ENCODE measurements at places on chromosomes 13 and 19.

DNA sequence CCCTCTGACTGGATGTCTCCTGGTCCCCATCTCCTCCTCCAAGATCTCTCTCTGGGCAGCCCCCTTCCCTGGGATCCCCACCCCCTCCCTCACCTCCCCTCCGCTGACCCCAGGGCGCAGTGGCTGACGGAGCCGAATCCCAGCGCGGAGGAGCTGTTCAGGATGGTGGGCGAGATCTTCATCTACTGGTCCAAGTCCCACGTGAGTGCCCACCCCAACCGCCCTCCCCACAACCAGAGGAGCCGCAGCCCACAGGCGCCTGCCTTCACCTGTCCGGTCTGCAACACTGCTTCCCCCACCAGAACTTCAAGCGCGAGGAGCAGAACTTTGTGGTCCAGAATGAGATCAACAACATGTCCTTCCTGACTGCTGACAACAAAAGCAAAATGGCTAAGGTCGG, 89.4 kb downstream of the RYR1 start:
- no peak for DNase-seq

DNA sequence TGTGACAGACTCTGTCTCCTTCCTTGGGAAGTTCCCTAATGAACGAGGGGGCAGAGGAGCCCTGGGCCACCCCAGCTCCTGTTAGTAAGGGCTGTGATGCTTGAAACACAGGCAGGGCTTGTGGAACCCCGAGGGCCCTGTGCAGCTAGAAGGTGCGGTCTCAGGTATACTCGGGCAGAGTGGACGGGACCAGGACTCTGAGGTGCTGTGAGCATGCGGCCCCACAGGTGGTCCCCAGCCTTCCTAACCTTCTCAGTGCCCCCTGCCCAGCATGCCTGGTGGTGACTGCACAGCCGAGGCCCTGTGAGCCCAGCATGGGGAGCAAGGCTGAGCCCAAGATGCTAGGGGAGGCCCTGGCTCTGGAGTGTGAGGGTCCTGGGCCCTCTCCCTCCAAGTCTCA, 4.0 kb upstream of the SIGLEC8 start:
- DNase-seq, result no peak

GRCh38 chr19:50024719-50025021, 502 bp downstream of the VRK3 start:
- DNase-seq, result no peak

- peak; percentile 92 for DNase-seq
Observed at GRCh38 chr19:18279516-18280246, 1.7 kb downstream of the JUND start.

GRCh38 chr19:13212759-13213330, 62.6 kb downstream of the IER2 start:
- no peak for DNase-seq

DNA sequence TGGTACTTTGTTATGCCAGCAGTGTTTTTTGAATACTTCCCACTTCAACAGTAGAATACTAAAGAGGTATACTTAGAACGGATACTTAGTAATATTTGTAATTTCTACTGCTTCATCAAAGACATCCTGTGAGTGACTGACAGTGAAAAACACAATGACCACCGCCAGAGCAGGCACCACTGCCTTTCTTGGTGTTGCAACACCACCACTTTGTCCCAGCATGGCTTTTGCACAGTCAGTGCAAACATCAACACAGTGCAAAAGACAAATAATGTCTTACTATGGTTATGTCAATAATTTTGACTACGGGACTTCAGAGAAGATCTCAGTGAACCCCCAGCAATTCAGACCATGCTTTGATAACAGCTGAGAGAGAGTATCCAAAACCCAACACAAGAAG, 220.5 kb downstream of the RBM26 start:
- DNase-seq, result no peak

DNA sequence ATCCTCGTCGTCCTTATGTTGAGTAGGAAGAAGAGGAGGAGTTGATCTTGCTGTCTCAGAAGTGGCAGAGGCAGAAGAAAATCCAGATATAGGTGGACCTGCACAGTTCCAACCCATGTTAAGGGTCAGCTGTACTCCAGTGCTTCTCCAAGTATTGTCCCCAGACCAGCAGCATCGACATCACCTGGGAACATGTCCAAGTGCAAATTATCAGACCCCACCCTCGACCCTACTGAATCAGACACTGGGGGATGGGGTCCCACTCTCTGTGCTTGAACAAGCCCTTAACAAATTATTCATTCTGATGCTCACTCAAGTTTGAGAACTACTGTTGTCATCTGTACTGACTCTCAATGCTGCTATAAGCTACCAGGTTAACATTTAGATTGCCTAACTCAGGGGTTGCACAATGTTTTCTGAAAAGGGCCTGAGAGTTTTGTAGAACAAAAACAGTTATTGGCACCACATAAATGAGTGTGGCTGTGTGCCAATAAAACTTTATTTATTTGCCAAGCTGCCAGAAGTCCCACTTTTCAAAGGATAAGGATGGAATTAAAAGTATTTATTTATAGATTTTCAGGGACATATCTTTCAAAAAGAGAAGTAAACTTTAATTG, 226.7 kb upstream of the IPO5 start:
- DNase-seq, result no peak

GRCh38 chr13:37065890-37066526, 6.5 kb upstream of the SUPT20H start:
- no peak for DNase-seq

- no peak for DNase-seq
Observed at GRCh38 chr13:105721016-105721415, 814.4 kb downstream of the EFNB2 start.

DNA sequence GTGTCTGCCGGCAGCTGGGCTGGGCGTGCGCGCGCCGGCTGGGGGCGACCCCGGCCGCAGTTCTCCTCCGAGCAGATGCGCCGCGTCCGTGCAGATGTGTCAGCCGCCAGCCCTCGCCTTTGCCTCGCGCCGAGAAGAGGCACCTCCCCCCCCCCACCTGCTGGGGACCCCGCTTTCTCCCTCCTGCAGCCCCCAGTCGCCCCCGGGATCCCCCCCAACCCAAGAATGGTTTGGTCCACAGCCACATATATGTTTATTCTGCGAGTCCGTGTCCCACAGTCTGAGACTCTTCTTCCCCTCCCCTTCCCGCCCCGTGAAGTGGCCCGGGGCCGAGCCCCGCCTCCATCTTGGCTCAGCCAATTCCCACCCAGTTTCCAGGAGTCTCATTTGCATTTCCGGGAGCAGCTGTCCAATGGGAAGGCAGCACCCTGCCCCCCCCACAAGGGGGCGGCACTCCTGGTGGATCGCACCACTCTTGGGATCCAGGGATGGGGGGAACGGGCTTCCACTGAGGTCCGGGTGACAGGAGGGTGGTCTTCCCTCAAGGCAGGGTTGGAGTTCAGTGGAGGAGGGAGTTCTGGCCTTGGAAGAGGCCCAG, 8.6 kb downstream of the ISOC2 start:
- DNase-seq, result peak; percentile 96

GRCh38 chr13:19150712-19151228, 30.9 kb downstream of the TUBA3C start:
- DNase-seq, result no peak

GRCh38 chr13:49093376-49093775, 117.7 kb downstream of the FNDC3A start:
- DNase-seq, result no peak

- DNase-seq, result peak; percentile 22
Observed at GRCh38 chr19:44111910-44112463, 1.2 kb upstream of the ZNF225 start.

- peak; percentile 12 for DNase-seq
Observed at GRCh38 chr19:13920940-13921747, 15.1 kb downstream of the CC2D1A start.

DNA sequence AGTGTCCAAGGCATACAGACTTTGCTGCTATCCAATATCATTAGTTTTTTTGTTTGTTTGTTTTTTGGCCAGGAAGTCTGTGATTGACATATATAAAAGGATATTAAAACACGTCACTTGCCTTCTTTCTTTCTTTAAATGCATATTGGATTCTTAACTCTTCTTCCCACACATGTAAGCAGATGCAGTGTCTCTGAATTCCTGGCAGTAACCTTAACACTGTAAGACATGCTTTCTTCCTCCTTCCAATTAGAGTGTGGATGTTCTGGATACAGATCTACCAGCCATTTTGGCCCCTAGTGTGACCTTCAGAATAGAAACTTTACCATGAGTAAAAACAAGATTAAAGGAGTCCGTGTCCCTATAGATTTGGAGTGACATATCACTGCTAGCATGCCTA, 967.4 kb upstream of the PRR20A start:
- no peak for DNase-seq

GRCh38 chr13:42039946-42040729, 8.3 kb upstream of the DGKH start:
- DNase-seq, result peak; percentile 15

DNA sequence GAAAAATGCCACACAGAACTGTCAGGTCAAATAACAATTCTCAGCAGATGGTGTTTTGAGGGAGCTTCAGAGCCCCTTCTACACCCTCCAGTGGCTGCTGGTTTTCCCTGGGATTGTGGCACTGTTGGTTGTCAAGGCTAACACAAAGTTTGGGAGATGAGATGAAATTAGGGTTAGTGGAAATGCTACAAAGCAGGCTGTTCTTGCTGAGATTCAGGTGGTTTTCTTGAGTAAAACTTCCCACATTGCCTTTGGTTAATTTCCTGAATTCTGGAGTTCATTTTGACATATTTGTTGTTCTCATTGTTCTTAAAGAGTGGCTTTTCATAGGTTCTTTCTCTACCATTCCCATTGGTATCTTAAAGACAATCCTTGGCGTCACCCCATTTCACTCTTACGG, 22.1 kb downstream of the MED4 start:
- DNase-seq, result no peak

GRCh38 chr19:43464134-43464775, 1.2 kb downstream of the LYPD3 start:
- DNase-seq, result no peak

DNA sequence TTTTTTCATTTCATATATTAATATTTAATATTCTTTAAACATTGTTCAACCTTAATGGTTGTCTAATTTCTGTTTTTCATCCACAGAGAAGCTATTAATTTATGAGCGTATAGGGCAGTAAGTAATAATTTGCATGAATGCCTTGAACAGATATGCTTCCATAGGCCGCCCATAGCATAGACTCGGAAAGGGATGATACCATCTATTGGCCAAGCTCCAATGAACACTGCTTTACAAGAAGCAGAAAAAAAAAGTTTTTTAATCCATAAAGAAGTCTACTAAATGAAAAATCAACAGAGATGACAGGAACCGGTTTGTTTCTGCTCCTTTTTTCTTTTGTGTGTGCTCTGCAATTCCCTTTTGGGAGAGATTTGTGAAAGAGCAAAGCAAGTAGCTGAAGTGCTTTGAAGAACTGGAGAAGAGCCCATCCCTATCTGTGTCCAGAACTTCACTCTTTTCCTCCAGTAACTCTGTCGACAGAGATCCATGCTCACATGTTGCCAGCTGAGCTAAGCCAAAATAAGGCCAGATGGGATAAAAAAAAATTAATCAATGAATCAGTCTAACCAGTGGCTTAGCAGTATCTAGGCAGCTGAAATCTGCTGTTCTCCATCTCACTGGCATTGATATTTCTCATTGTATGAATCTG, 215.9 kb upstream of the SOX21 start:
- no peak for DNase-seq

DNA sequence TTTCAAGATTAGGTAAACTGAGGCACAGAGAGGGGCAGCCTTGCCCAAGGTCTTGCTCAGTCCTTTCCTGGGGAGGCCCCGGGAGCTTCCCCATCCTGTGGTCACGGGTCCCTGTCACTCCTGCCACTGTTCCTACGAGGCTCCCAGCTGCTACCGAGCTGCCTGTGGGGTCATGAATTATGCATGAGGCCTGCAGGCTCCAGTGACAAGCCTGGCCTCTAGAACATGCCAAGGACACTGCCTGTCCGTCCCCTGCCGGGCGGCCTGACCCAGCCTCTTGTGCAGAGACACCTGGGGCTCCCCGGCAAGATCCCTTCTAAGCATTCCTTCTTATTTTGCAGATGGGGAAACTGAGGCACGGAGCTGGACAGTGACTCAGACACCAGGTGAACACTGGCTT, 2.7 kb downstream of the FCHO1 start:
- DNase-seq, result no peak

DNA sequence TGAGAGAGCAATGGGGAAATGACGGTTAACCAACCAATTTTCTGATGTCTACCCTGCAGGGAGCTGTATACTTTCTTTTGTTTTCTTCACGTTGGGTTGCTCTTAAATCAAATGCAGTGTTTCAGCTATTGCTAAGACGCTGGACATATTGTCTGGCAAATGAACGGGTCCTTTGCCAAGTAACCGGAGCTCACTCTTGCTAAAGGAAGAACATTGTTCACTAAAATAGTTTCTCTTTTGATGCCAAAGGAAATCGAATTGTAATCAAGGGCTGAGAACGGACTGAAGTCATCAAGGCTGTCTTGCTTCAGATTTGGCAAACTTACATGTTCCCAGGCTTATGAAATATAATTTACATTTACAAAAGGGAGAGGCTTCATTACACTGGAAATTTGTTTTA, 142.3 kb upstream of the ARGLU1 start:
- peak; percentile 2 for DNase-seq

DNA sequence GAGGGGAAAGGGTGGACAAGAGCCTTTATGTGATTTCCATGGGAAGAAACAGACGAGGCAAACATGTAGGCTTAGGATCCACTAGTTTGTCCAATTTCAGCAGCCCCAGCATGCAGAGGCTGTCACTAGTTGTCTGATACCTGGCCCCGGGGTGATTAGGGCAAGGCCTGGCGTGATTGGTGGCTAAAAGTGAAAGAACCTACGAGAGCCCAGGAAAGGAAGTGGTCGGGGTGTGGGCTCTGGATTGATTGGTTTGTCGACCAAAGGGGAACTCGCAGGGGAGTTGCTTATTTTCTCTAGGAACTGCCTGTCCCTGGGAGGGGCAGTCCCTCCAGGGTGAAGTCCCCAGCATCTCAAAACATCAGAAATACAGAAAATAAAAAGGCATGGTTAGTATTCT, 64.2 kb upstream of the UQCRFS1 start:
- DNase-seq, result no peak

DNA sequence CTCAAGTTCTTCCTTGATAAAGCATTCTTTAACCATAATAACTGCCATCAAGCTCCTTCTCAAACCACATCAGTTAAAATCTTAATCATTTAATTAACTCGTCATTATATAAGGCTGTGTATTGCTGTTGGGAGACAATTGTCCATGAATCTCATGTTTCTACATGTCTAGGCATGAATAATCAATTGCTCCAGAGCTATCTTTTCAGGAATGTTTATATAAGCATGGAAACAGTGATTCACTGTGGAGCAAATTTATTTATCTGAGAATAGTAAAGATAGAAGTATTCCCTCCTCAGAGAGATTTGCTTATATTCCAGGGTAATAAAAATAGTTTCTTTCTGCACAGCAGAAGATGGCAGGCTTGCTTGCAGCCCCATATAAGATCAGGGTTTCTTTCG, 71.1 kb downstream of the CBY2 start:
- DNase-seq, result no peak

GRCh38 chr13:29020314-29020713, 200.2 kb downstream of the MTUS2 start:
- DNase-seq, result no peak

GRCh38 chr19:9065457-9066014, 21.3 kb upstream of the OR1M1 start:
- no peak for DNase-seq

DNA sequence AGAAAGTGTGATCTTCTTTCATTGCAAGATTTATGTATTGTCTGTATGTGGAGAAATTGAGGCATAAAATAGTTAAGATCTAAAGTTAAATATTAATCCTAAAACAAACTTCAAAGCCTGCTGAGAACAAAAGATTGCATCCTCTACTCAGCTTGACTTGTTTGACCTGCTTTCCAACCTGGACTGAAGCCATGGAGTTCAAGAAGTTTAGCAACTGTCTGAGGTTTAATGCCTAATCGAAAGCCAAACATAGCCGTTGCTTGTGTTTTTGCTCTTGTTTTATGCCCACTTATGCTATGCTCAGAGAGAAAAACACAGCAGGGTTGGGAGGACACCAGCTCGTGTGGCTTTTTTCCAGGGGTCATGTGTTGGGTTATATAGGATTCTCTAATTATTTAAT, 135.6 kb downstream of the NUFIP1 start:
- no peak for DNase-seq
